ENCODE measurements at places on chromosomes 5 and 9. TPM values are rescaled to one million over a fixed set of nuclear protein-coding genes. Genes with fewer than 3 reads are reported as not detected.

Gene TPM2
- total RNA-seq, result 29.6 TPM

Gene ZNF300
- total RNA-seq, result 24.1 TPM

Gene QRFP
- total RNA-seq, result not detected

Gene ENTPD2
- 5.7 TPM for total RNA-seq

Gene RLN2
- total RNA-seq, result 0.66 TPM

Gene FOXD4L5
- 0.40 TPM for total RNA-seq

Gene SPINK7
- not detected for total RNA-seq

Gene AFAP1L1
- 48.6 TPM for total RNA-seq

Gene HMGCR
- total RNA-seq, result 263 TPM

DNA sequence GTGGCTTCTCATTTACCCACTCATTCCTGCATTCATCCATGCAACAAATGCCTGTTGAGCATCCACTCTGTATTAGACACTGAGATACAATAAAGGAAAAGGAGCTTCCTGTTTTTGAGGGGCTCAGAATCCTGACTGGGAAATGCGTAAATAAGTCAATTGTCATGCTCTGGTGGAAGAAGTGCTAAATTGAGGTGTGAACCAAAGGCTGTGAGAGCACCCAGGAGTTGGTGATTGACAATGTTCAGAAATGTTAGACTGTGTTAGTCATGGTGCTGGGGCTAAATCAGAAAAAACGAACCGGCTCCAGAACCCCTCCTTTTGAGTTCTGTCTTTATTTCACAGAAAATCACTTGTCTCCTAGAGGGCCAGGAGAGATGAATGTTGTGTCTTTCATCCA lies 558.6 kb upstream of the SGCD start:
- DNase-seq, result no peak

DNA sequence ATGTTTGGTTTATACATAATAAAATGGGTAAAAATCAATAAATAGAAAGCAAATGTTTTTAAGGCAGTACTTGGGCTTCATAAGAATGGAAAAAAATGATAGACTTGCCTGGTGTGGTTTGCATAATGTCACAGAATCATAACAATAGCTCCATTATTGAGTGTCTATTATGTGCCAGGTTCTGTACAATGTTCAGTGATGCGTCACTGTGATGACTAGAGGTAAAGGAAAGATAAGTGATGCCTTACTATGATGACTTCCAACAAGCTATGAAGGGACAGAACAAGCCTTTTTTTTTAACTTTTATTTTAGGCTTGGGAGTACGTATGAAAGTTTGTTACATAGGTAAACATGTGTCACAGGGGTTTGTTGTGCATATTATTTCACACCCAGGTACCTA lies 128.8 kb downstream of the TMC1 start:
- DNase-seq, result no peak

DNA sequence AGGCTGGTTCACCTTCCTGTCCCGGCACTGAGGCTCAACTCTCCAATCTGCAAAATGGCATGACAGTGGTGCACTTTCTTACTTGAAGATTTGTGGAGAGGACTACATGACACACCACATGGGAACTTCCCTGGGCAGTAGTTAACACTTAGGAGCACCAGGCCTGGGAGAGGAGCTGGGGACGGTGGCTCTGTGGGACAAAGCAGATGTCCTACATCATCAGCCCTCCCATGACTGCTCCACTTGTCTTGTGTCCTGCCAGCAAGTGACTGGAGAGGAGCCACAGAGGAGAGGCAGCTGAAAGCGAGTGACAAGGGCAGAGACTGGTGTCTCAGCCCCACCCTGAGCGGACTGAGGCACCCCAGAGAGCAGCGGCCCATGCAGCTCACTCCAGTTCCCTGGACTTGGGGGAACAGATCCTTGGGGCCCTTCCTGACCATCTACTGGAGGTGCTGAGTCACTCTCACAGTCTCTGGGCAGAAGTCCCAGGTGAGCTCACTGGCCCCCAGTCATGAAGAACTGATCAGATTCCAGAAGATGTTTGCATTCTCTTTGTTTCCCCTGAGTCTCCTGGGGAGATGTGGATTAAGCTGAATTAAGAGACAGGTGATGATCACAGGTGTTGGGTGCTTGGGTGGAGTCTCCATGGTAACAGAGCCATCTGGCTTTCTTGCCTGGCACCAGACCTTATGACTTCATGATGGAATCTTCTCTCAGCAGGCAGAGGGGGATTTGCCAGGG lies 13.2 kb upstream of the SLC25A48 start:
- DNase-seq, result no peak

- DNase-seq, result no peak
These were observed 234.2 kb upstream of the ADAMTS16 start for GRCh38 chr5:4905674-4906520.

DNA sequence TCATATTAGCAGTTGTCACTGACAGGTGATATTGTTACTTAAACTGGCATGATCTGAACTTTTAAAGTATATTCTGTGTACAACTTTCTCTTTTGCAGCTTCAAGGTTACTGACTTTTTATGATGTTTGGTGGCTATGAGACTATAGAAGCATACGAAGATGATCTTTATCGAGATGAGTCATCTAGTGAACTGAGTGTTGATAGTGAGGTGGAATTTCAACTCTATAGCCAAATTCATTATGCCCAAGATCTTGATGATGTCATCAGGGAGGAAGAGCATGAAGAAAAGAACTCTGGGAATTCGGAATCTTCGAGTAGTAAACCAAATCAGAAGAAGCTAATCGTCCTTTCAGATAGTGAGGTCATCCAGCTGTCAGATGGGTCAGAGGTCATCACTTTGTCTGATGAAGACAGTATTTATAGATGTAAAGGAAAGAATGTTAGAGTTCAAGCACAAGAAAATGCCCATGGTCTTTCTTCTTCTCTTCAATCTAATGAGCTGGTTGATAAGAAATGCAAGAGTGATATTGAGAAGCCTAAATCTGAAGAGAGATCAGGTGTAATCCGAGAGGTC lies 5.9 kb downstream of the ZCCHC7 start:
- DNase-seq, result no peak

DNA sequence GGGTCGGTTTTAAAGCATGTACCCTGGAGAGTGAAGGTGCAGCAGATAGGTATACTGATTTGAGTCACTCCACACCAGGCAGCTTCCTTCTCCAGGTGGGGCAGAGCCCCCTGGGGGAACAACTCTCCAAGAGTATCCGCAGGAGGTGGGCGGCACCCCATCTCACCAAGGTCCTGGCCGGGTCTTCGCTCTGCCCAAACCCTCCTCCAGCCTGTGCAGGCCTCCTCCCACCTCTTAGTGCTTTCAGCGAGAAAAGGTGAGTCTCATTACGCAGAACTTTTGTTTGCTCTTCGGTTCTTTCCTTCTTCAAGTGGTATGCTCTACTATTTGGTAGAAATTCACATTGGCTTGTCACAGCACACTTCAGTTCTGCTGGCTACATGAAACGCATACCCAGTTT lies 13.7 kb downstream of the SPACA9 start:
- DNase-seq, result no peak

- no peak for DNase-seq
These were observed 15.8 kb upstream of the UBAC1 start for GRCh38 chr9:135976944-135977343.

DNA sequence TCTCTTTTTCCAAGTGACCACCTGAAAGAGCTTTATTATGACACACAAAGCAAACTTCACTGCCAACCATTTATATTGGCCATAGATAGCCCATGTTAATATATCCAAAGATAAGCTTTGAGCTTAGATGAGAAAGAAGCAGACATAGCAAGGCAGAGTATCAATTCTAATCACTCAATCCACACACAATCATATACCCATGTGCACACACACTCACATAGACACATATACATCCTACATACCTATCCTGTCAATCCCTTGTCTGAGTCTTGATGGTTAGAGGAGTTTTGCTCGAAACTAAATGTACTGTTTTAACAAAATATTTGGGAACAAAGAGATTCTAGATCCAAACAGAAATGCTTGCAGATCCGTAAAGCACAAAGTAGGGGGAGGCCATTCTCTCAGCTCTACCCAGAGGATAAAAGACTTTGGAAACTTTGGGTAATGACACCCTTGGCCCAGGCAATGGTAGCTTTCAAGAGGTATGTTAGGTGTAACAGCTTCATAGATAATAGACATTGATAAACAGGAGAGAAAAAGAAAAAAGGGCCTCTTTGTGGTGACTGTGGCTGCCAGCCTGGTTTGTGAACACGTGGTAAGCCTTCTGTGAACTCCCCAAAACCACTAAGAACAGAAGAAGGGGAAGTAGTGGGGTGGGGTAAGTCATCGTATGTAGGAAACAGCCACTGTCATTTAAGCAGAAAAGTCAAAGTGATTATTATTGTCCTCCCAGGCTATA lies 121.6 kb downstream of the TLR4 start:
- no peak for DNase-seq

- DNase-seq, result no peak
These were observed 158.4 kb downstream of the GABBR2 start for GRCh38 chr9:98550206-98550820.

DNA sequence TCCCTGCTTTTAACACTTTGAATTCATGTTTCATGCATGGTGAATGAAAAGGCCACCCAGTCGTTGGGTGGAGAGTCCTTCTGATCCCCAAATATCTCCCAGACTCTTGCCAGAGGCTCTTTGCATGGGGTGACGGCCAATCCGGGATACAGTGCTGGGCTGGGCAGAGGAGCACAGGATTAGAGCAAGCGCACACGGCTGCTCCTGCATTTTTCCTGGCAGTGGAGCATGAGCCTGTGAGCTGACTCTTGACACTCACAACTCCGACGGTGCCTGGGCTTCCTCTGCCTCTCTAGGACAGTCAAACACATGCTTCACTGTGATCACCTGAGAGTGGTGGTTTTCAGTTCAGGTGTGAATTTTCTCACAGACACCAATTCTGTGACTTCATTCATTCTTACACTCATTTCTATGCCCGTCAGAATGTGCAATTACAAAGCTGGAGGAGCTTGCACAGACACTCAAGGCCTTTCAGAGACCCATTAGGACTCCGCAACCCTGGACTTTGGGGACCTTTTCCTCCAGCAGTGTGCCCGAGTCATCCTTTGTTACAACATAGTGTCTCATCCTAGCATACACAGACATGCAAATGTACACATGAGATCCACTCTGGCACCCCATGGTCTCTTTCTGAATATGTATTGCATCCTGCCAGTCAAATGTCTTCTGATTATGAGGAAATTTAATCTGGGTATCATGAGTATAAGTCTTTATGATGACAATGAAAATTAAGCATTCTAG lies 206.6 kb downstream of the ICE1 start:
- DNase-seq, result no peak

GRCh38 chr5:56011835-56012234 lies 17.1 kb upstream of the IL6ST start:
- no peak for DNase-seq

DNA sequence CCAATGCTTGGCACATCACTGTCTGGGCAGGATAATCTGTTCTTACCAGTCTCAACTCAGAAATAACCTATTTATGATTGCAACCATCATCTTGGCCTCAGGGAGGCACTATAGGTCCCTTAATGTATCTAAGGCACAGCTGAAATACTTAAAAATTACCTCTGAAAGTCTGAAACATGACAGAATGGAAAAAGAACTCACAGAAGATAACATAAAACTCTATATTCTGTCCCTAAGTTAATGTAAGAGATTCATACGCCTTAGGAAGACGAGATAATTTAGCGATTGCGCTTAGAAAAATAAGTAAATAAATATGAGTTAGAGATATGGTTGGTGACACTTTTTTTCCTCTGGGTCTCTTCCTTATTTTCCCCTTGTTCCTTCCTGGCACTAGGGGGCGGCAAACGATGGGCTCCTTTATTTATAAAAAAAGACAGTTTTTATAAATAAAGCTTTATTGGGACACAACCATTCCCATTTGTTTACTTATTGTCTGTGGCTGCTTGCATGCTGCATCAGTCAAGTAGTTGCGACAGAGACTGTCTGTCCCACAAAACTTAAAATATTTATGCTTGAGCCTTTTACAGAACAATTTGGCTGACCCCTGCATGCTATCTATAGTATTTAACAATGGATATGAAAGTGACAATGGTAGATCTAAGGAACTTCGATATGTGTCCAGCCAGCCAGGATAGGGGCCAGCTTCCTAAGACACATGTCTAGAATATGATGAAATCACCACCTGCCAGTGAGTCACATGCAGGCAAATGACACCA lies 79.6 kb downstream of the PDE4D start:
- DNase-seq, result peak; percentile 92

- DNase-seq, result no peak
These were observed 141.1 kb upstream of the DAP start for GRCh38 chr5:10902145-10902544.

GRCh38 chr9:16656432-16657169 lies 213.9 kb downstream of the BNC2 start:
- DNase-seq, result no peak

DNA sequence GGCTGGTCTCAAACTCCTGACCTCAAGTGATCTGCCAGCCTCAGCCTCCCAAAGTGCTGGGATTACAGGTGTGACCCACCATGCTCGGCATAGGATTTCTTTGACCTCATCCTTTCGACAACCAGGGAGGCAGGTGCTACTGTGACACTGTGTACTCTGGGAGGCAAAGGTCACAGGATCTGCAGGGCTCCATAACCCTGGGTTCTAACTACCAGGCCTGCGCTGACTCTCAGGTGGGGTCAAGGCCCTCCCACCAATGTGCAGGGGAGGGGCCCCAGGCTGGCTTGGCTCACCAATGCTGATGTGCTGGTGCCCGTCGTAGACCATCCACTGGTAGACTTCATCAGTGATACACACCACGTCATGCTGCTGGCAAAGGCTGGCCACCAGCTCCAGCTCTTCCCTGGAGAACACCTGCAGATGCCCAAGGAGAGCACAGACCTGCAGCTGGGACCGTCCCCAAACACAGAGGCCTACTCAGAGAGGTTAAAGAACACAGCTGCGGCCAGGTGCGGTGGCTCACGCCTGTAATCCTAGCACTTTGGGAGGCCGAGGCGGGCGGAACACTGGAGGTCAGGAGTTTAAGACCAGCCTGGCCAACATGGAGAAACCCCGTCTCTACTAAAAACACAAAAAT lies 7.0 kb upstream of the SPOUT1 start:
- no peak for DNase-seq

GRCh38 chr5:174324680-174325079 lies 279.2 kb downstream of the NSG2 start:
- no peak for DNase-seq

- DNase-seq, result no peak
These were observed 127.7 kb downstream of the CPLANE1 start for GRCh38 chr5:37121465-37121864.

- DNase-seq, result no peak
These were observed 7.1 kb upstream of the OR5C1 start for GRCh38 chr9:122781671-122782070.

GRCh38 chr5:88660947-88661805 lies 221.8 kb downstream of the MEF2C start:
- peak; percentile 89 for DNase-seq

GRCh38 chr9:99807276-99807852 lies 14.3 kb upstream of the NR4A3 start:
- no peak for DNase-seq

GRCh38 chr9:108021096-108021710 lies 531.6 kb upstream of the KLF4 start:
- DNase-seq, result no peak

DNA sequence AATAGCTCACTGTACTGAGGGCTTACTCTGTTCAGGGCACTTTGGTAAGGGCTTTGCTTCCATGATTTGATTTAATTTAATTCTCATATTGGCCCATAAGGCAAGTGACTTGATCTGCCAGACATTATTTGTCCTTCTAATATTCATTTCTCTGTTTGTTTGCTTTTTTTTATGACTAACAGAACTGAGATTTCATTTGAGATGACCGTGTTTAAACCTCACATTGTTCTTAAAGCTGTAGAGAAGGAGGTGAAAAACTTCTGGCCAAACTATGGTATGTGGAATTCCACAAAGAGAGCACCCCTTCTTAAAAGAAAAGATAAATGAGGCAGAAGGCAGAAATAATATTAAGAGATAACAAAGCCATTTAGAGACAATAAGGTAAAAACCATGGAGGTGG lies 775.6 kb upstream of the ACO1 start:
- DNase-seq, result no peak

Data from spinal cord (tissue), 10 donors.